ENCODE measurements at places on chromosomes 5 and 9. TPM values are rescaled to one million over a fixed set of nuclear protein-coding genes. Genes with fewer than 3 reads are reported as not detected.

DNA sequence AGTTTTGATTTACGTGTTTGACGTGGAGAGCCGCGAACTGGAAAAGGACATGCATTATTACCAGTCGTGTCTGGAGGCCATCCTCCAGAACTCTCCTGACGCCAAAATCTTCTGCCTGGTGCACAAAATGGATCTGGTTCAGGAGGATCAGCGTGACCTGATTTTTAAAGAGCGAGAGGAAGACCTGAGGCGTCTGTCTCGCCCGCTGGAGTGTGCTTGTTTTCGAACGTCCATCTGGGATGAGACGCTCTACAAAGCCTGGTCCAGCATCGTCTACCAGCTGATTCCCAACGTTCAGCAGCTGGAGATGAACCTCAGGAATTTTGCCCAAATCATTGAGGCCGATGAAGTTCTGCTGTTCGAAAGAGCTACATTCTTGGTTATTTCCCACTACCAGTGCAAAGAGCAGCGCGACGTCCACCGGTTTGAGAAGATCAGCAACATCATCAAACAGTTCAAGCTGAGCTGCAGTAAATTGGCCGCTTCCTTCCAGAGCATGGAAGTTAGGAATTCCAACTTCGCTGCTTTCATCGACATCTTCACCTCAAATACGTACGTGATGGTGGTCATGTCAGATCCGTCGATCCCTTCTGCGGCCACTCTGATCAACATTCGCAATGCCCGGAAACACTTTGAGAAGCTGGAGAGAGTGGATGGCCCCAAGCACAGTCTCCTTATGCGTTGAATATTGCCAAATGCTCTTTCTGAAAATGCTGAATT is 850 bp downstream of the RRAGA start:
- H3K27ac ChIP-seq, result peak overlapping the region; percentile 96
- H3K27me3 ChIP-seq, result no peaks in the 10 kb centered on the region
- no peak for DNase-seq
- H3K4me3 ChIP-seq, result peak overlapping the region; percentile 96

DNA sequence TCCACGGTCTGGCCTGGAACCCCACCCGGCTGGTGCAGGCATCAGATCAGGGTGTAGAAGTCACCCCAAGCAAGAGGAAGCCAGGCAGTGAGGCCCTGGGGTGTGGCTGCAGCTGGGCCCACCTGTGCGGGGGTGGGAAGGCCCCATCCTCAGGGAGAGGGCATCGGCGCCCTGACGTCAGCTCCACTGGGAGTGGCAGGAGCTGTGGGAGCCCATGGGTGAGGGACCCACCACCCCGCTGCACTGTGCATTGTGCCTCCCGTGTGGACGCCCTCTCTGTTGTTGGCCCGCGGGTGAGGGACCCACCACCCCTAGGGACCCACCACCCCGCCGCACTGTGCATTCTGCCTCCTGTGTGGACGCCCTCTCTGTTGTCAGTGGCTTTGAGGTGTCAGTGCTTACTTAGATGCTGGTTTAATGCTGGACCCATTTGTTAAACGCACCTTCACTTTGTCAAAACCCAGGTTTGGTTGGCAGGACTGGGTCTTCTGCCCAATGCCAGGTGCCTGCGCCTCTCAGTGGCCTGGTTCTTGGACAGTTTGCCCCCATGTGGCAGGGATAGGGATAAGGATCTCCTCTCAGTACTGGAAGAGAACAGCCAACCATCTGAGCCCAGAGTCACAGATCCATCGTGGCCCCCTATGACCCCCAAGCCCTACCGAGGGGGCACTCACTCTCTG is 6.9 kb upstream of the EXOC3 start:
- H3K36me3 ChIP-seq, result peaks cover 10% of the 10 kb centered on the region
- H3K4me1 ChIP-seq, result peaks cover 5% of the 10 kb centered on the region
- H3K4me3 ChIP-seq, result no peak overlapping the region
- no peaks in the 10 kb centered on the region for H3K27me3 ChIP-seq

GRCh38 chr5:103883143-103883542 is 320.6 kb upstream of the NUDT12 start:
- no peaks in the 10 kb centered on the region for H3K27me3 ChIP-seq
- H3K4me1 ChIP-seq, result no peaks in the 10 kb centered on the region
- H3K36me3 ChIP-seq, result no peaks in the 10 kb centered on the region
- H3K27ac ChIP-seq, result no peak overlapping the region
- DNase-seq, result no peak

- H3K4me1 ChIP-seq, result peaks cover 24% of the 10 kb centered on the region
- H3K36me3 ChIP-seq, result no peaks in the 10 kb centered on the region
- no peak overlapping the region for H3K27ac ChIP-seq
- no peaks in the 10 kb centered on the region for H3K27me3 ChIP-seq
- H3K4me3 ChIP-seq, result peak overlapping the region; percentile 86
These were observed 2.4 kb downstream of the PPARGC1B start for GRCh38 chr5:149732324-149733128.

GRCh38 chr5:168836603-168837231 is 257.5 kb upstream of the PANK3 start:
- peaks cover 17% of the 10 kb centered on the region for H3K36me3 ChIP-seq
- H3K27ac ChIP-seq, result peak overlapping the region; percentile 88
- H3K4me3 ChIP-seq, result peak overlapping the region; percentile 42
- peaks cover 19% of the 10 kb centered on the region for H3K27me3 ChIP-seq
- peak; percentile 31 for DNase-seq
- peaks cover 26% of the 10 kb centered on the region for H3K4me1 ChIP-seq

- no peak for DNase-seq
- no peak overlapping the region for H3K4me3 ChIP-seq
- H3K4me1 ChIP-seq, result peaks cover 10% of the 10 kb centered on the region
- H3K36me3 ChIP-seq, result no peaks in the 10 kb centered on the region
- no peak overlapping the region for H3K27ac ChIP-seq
These were observed 5.6 kb upstream of the IL3 start for GRCh38 chr5:132054697-132055440.

DNA sequence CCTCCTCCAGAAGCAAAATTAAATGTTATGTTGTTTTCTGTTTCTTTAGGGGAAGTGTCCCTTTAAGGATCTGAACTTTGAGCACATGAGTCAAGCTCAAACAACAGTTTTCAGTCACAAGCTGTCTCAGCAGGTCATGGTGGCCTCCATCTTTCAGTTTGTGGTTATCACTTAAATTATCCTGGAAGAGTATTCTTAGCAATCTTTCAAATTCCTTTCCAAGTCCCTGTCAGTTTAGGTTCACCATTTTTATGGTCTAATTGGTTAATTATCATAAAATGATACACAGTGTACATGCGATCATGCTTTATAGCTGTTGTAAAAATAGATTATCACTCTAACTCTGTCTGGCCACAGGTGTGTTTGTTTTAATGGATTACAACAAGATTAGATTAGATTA is 43.1 kb upstream of the SELENOP start:
- no peak for DNase-seq
- H3K27ac ChIP-seq, result no peak overlapping the region
- H3K4me3 ChIP-seq, result no peak overlapping the region
- H3K36me3 ChIP-seq, result no peaks in the 10 kb centered on the region
- H3K4me1 ChIP-seq, result no peaks in the 10 kb centered on the region

DNA sequence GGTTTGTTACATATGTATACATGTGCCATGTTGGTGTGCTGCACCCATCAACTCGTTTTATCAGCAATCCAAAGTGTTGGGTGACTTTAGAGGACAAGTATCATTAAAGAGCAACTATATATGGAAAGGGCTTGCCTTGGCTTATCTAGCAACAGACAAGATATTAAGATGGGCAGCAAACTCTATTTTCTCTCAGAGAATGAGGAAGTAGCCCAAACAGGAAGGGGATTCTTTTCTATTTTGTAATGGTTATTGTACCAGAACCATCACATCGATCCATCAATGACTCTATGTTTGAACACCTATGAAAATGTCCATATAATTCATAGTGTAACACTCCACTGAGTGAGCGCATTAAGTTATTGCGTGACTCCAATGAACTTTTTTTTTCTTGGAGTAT is 260.1 kb upstream of the SLC24A2 start:
- H3K4me3 ChIP-seq, result no peak overlapping the region
- H3K4me1 ChIP-seq, result no peaks in the 10 kb centered on the region
- no peak for DNase-seq
- H3K36me3 ChIP-seq, result no peaks in the 10 kb centered on the region
- no peaks in the 10 kb centered on the region for H3K27me3 ChIP-seq
- no peak overlapping the region for H3K27ac ChIP-seq

DNA sequence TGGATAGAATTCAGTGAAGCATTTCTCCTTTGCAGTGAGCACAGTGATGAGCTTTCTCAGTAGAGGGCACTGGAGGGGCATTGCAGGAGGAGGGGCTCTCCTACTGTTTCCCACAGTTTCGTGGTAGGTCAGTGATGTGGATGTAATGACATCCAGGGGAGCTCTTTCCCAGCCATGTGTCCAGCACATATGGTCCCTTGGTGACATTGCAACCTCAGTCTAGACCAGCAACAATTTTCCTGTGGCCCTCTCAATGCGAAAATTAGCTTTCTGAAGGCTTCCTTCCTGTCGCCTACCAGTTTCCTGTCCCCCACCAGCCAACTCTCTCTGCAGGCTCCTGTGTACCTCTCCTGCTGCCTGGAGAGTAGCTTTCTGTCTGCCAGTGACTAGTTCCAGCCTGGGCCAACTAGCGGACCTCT is 6.9 kb upstream of the PDCL start:
- H3K27me3 ChIP-seq, result no peaks in the 10 kb centered on the region
- peak; percentile 19 for DNase-seq
- H3K4me3 ChIP-seq, result peak overlapping the region; percentile 59
- H3K27ac ChIP-seq, result peak overlapping the region; percentile 79
- H3K4me1 ChIP-seq, result peaks cover 11% of the 10 kb centered on the region

The CCDC183 gene
- 0.43 TPM for total RNA-seq

The MELK gene
- 46.9 TPM for total RNA-seq

Data from activated naive CD8-positive, alpha-beta T cell treated with anti-CD3 and anti-CD28 coated beads for 36 hours (primary cell).